NCI-H1417 (cell line): ENCODE measurements at places on chromosomes 13 and 19.
A peak's percentile ranks its signal among the peaks of the same experiment; 100 is the strongest.

- DNase-seq: peak; percentile 72
Observed at GRCh38 chr19:33416307-33417215, 43.1 kb downstream of the CEBPG start.

DNA sequence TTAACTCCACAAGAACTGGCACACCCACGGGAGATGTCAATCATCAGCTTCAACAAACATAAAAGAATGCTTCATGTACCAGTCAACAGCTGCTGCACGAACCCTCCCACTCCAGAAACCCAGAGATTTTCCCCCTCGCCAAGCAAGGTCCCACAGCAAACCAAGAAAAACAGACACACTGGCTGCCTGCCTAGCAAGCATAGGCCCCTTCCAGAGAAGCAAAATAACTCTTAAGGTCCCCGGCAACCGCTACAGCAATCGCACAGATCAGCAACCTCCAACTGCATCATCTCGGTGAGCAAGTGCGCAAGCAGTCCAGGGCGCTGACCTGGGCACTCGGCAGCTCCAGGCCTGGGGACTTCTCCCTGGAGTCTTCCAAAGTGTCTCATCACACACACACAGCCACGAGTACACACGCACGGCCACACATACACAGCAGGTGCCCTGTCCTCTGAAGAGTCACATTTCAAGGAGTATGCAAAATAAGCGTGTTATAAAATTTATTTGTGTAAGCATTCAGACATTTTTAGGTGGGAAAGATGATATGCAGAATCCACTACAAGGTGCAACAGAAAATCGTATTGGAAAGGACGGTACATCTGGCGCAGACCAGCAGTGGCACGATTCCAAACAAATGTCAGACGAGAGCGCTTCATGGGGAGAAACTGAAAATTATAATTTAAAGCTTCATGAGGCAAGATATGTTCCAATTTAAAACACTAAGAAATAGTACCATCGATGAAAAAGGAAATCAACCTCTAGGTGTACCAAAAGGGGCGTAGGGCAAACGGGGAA lies 125.0 kb downstream of the STK24 start:
- peak; percentile 30 for DNase-seq

GRCh38 chr13:110261166-110262081 lies 45.5 kb downstream of the COL4A1 start:
- no peak for DNase-seq

- no peak for DNase-seq
Observed at GRCh38 chr13:34886121-34886875, 55.8 kb upstream of the NBEA start.

GRCh38 chr13:41229356-41229755 lies 34.0 kb downstream of the MTRF1 start:
- DNase-seq: no peak

DNA sequence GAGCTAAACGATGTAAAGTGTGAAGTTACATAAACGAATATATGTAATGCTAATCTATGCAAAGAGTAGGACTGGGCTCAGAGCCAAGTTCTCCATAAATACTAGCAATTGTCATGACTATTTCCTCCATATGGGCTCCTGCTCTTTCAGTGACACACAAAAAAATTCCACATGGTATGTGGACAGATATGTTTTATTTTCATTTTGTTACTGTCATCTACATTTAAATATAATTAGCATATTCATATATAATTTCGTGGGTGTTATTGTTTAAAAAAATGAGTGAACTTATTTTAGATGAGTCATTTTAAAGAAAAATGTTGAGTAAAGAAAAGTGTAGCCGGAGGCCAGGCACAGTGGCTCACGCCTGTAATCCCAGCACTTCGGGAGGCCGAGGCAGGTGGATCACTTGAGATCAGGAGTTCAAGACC lies 5.0 kb upstream of the IGSF23 start:
- peak; percentile 66 for DNase-seq

GRCh38 chr13:27425918-27426630 lies 1.7 kb downstream of the GTF3A start:
- DNase-seq: peak; percentile 72

GRCh38 chr13:27472441-27472840 lies 22.1 kb upstream of the MTIF3 start:
- no peak for DNase-seq

GRCh38 chr19:41799444-41800000 lies 3.1 kb downstream of the CEACAM3 start:
- peak; percentile 57 for DNase-seq

DNA sequence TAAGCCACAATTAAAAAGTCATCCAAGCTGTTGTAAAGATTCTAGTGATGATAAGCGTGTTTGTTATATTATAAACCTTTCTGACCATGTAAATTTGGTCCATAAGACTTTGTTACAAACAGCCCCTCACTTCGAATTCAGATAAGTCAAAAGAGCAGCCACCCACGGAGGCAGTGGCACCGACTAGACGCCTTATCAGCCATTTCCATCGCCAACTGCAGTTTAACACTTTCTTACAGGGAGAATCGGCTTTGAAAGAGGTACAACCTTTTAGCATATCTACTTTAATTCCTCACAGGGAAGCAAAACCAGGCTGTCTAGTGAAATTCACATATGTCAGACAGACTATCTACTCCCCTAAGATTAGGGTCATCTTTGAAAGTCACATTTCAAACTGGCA lies 47.5 kb downstream of the SOX21 start:
- no peak for DNase-seq

DNA sequence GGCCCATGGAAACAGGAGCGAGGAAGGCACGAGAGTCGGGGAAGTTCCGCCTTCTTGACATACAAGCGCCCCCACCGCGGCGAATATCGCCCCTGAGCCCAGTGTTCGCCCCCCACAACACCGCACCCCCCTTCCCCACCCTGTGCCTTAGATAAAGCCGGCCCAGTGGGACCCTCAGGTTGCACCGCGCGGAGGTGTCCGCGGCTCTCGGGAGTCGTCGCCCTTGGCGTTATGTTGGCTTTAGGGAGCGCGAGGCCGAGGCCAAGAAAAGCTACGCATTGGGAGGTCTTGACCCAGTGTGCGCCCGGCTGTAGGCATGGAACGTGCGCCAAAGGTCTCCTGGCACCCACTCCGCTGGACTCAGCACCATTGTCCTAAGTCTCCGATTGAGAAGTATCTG lies 603 bp upstream of the ZNF132 start:
- DNase-seq: no peak

DNA sequence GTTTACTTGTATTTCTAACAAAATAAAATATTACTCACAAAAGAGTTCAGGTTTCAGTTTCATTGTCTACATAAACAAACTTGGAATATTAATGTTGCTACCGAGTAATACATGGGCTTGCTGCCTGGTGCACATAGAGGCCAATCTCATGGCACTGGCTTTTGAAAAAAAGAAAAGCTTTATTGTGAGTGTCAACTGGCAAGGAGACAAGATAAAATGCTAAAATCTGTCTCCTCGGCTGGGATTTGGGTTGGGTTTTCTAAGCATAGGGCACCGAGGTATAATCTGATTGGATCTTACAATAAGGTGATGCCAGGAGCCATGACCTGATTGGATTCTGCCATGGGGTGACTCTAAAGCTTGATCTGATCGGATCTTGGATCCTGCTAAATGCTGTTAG lies 1519.9 kb upstream of the MIR17HG start:
- DNase-seq: no peak

GRCh38 chr13:112441226-112441625 lies 65.1 kb downstream of the SPACA7 start:
- no peak for DNase-seq

GRCh38 chr19:45421947-45422498 lies 1.7 kb downstream of the ERCC1 start:
- no peak for DNase-seq

GRCh38 chr13:67146523-67147130 lies 83.5 kb downstream of the PCDH9 start:
- DNase-seq: no peak

DNA sequence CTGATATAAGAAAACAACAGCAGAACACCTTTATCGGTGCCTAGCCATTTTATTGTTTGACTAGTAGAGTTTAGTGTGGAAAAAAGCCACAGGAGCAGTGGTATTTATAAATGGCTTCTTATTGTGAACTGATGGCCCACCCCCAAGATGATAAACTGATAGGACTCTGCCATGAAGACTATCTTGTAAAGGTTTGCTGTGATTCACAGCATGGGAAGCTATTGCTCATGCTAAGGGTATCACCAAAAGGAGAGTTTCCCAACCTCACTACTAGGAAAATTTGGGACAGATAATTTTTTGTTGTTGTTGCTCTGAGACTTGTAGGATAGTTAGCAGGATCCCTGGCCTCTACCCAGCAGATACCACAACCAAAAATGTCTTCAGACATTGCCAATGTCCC lies 12.0 kb upstream of the SLC7A1 start:
- DNase-seq: no peak

GRCh38 chr19:6677883-6678689 lies 8.1 kb upstream of the TNFSF14 start:
- no peak for DNase-seq

DNA sequence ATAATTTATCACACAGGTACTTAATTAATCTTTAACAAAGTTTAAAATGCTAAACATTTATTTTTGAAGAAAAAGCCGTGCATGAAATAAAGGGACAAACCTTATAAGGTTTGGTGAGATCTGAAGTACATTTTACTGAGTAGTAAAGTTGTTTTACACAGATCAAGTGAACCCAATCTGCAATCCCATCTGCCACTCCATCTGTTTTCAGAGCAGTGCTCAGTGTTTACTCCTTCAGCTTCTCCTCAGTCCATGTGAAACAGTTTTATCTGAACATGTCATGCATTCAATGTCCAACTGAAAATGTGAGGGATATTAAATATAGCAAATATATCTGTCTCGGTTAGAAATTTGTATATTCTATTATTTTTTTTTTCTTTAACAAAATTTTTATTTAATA lies 166.8 kb downstream of the MAB21L1 start:
- no peak for DNase-seq

DNA sequence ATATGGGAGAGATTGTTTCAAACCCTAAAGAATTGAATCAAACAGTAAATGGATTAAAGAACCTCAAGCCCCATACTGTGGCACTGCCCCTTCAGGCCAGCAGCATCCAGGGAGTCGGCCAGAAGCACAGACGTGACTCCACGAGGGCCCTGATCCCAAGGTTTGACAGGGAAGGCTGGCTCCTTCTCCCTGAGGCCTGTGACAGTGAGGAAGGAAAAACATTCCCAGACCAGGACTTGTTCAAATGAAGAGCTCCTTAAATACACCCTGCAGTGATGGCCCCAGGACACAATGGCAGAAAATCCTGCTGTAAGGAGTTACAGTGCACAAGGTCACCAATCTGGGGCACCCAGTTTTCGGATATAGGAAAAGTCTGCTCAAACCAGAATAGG lies 91.0 kb downstream of the COL4A1 start:
- no peak for DNase-seq

GRCh38 chr19:50508843-50509190 lies 2.2 kb downstream of the JOSD2 start:
- no peak for DNase-seq

- DNase-seq: no peak
Observed at GRCh38 chr19:51398096-51398704, 7.8 kb upstream of the C19orf84 start.

- no peak for DNase-seq
Observed at GRCh38 chr13:41696163-41697003, 239.0 kb downstream of the RGCC start.

GRCh38 chr13:50198508-50198907 lies 183.3 kb downstream of the KCNRG start:
- DNase-seq: no peak

DNA sequence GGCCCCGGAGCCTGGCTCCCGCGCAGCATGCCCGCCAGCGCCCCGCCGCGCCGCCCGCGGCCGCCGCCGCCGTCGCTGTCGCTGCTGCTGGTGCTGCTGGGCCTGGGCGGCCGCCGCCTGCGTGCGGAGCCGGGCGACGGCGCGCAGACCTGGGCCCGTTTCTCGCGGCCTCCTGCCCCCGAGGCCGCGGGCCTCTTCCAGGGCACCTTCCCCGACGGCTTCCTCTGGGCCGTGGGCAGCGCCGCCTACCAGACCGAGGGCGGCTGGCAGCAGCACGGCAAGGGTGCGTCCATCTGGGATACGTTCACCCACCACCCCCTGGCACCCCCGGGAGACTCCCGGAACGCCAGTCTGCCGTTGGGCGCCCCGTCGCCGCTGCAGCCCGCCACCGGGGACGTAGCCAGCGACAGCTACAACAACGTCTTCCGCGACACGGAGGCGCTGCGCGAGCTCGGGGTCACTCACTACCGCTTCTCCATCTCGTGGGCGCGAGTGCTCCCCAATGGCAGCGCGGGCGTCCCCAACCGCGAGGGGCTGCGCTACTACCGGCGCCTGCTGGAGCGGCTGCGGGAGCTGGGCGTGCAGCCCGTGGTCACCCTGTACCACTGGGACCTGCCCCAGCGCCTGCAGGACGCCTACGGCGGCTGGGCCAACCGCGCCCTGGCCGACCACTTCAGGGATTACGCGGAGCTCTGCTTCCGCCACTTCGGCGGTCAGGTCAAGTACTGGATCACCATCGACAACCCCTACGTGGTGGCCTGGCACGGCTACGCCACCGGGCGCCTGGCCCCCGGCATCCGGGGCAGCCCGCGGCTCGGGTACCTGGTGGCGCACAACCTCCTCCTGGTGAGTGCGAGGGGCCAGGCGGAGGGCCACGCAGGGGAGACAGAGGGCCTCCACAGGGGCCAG lies at the start of gene KL:
KL (plus strand) TSS at position 10 of the 909 bp plus-strand sequence; CDS start at position 28, 18 bp downstream.
- peak; percentile 4 for DNase-seq

DNA sequence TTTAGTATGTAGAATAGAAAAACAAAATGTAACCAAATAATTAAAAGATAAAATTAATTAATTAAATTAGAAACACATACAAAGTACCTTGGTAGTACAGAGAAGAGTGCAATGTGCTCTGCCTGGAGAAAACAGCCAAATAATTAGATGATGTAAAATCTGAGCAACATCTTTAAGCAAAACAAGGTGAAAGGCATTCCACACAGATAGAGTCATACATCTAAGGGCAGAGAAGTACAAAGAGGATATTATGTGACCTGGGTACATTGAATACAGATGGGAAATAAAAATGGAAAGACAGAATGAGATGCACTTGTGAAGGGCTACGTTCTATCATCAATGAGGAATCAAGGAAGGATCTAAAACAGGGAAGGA lies 25.2 kb upstream of the FNDC3A start:
- no peak for DNase-seq

DNA sequence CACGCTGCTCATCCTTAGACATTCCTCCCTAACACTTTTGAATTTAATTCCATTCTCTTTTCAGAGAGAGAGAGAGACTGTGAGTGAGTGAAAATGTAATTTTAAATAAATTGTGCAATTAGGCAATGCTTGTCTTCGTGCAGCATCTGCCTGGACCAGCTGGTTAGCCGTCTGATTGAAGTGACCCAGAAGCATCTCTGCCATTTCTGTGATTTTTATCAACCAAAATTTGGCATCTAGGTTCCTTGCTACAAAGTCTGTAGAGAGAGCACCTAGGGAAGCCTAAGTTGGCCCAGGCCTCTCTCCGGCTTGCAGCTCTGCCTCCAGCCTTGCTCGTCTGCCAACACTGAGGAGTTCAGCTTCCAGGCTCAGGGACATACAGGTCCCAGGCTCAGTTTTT lies 138.6 kb upstream of the GPR12 start:
- DNase-seq: no peak

- no peak for DNase-seq
Observed at GRCh38 chr13:110498765-110499164, 62.8 kb downstream of the RAB20 start.
